Renal cortical epithelial cell (primary cell): ENCODE measurements at places on chromosomes 2 and 18.

DNA sequence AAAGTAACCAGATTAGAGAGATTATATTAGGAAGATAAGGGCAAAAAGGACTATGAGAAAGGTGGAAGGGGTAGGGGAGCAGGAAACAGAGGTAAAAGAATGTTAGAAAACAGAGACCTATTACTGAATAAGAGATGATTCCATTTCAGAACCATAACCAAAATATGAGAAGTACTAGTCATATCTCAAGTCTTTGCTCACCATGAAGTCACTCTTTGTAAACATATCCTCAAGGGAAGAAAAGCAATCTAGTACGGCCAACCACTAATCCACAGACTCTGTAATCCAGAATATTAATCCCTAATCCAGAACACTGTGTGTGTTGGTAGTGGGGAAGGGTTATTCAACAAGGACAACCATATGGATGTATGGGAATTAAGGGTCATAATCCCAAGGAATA is 92.0 kb downstream of the CDCA7 start:
- no peak for DNase-seq

DNA sequence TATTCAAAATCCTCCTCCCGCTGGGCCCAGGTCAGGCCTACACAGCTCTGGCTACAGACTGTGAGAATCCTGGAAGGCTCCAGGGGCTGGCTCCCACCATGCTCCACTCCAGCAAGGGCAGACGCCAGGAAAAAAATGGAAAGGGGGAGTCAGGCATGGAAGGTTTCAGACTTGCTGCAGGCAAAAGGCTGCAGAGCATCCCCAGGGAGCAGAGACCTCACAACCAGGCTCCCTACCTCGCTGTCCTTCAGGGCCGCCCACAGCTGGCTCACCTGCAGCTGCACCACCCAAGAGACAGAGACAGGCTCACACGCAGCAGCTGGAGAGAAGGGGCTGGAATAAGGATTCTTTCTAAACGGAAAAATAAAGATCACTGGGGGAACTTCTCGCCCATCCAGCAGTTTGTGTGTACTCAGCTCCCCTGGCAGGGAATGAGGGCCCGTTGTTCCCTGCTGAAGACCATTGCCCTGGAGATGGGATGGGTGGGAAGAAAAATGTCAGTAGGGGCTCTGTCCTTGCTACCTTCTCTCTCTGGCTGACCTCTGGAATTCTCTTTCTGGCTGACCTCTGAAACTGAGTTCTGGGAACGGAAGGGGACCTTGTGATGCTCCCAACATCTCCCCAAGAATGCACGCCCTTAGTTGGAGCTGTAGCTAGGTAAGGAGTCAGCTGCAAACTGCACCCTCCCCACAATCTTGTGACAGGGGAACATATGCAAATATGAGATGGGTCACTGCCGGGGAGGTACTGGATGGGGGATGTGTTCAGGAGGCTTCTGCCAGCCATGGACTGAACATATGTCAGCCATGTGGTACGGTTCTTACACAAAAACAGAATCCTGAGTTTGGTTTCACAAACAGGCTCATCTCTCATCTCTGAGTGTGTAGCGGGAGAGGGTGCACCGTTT is 34.5 kb downstream of the BCL2 start:
- DNase-seq: no peak

DNA sequence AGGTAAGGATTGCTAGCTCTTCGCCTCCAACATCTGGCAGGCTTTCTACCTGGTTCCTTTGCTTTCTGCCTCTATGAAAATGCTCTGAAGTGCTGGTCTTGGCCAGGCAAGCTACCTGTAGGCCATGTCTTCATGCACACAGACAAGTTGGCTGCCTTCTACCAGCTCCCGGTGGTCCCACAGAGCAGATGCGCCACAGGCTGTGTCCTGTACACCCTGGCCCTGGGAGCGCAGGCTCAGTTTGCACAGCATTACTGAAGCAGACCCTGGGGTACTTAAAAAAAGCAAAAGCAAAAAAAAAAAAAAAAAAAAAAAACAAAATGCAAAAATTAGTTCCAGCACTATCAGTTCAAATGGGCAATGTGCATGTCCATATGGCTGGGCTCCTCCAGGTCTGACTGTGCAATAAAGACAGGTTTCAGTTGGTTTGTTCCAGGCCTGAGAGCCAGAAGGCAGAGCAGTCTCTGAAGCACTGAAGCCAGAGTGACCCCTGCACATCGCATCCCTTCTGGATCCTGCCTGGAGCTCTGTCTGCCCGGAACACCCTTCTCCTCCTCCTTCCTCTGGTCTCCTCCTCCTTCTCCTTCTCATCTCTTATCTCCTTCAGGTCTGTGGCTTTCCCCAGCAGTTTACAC is 288.0 kb upstream of the REV1 start:
- DNase-seq: no peak

DNA sequence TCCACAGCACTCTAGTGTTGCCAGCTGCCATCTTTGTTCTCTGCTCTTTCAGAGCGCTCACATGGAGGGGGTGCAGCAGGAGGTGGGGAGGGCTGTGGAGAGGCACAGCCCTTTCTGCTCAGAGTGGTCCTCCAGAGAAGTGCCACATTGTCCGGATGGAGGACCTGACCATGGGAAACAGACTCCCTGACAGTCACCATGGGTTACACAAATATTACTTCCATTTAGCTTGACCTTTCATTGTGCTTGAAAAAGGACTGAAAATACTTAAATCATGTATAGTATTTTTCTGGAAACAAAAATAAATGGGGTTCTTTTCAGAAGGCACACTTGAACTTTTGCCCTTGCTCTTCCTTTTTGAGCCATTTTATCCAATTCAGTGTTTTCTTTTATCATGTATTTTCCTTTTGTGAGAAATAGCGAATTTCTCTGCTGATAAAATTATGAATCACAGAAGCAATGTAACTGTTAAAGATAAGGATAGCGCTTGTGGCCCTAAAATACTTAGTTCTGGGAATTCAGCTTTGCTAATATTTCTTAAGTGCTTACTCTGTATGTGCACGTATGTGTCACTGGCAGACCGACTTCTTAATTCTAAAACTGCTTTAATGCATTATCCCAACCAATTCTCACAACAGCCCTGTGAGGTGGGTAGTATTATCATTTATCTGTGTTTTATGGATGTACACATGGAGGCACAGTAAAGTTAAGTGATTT is 34.2 kb downstream of the SPATS2L start:
- DNase-seq: no peak

GRCh38 chr2:175793648-175794047 is 208.4 kb downstream of the LNPK start:
- no peak for DNase-seq

GRCh38 chr18:75127143-75128021 is 81.6 kb downstream of the PTGR3 start:
- DNase-seq: no peak

GRCh38 chr18:51287818-51288508 is 90.5 kb upstream of the MEX3C start:
- no peak for DNase-seq

GRCh38 chr2:60961457-60961856 is 56.1 kb upstream of the PEX13 start:
- DNase-seq: peak; percentile 83

- DNase-seq: peak; percentile 2
These were observed 43.3 kb downstream of the KCNH7 start for GRCh38 chr2:162795312-162795711.

DNA sequence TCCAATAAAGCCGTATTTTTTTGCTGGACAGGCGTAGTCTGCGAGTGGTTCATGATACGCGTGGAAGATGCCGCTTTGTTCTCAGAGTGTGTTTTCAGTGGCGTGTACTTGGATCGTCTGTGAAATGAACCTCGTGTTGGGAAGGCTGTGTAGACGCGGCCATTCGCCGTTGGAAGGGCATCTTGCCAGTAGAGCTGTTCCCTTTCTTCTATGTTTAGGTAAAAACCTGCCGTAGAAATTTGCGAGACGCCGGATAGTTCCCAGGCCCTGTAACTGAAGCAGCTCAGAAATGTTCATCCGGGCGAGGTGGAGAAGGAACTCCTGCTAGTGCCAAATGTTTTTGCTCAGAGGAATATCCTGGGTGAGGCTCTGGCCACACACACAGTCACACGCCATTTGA is 133.6 kb downstream of the NFATC1 start:
- DNase-seq: no peak

- no peak for DNase-seq
These were observed 45.5 kb downstream of the TBC1D8 start for GRCh38 chr2:101105654-101106053.

GRCh38 chr2:27025861-27026851 is 6.6 kb upstream of the TMEM214 start:
- no peak for DNase-seq

- peak; percentile 70 for DNase-seq
These were observed 44.4 kb downstream of the PTPN2 start for GRCh38 chr18:12839526-12840196.

DNA sequence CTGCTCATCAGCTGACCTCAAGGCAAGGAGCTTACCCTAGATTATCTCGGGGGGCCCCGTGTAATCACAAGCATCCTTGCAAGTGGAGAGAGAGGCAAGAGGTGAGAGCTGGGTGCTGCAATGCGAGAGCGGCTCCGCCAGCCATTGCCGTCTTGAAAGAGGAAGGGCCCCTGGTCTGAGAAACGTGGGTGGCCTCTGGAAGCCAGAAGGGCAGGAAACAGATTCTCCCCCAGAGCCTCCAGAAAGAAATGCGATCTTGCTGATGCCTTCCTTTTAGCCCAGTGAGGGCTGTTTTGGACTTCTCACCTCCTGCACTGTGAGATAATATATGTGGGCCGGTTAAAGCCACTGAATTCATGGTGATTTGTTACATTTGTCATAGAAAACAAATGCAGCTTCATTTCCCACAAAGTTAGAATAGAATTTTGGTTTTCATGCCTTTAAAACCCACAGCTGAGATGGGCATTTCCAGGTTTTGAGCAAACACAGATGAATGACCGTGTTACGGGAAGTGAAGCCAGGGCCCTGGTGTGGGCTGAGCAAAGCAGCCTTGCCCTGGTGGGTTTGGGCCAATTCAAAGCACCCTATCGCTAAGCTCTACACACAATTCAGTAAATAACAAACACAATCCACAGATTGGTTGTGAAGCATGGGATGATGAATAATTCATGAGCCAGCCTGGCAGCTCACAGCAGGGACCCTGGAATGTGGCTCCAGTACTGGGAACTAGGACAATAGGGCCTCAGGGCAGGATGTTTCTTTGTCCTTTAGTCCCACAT is 319.9 kb upstream of the HS6ST1 start:
- DNase-seq: peak; percentile 36

DNA sequence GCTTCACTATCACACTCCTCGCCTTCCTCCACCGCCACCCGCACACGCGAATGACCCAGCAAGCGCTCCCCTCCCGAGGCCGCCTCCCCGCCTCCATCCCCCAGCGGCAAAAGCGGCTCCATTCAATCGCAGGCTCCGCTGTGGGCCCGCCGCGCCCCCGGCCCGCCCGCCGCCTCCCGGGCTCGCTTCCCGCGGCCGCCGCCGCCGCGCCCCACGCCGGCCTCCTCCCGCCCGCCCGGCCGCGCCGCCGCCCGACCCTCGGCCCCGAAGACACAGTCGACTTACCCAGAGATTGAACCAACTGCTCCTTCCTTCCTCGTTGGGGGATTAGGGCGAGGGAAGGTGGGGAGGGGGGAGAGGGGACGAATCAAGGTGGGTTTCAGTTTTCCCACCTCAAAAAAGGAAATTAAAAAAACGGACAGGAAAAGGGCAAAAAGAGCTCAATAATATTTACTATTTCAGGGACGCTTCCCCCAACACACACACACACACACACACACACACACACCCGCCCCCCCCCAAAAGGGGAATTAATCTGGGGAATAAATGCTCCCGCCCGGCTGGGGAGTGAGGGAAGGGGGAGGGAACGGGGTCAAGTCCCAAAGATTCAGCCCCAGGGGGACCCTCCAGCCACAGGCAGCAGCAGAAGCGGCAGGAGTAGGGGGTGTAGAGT is 743 bp downstream of the XPO1 start:
- DNase-seq: no peak

- no peak for DNase-seq
These were observed 98.8 kb upstream of the EML6 start for GRCh38 chr2:54624591-54625071.

- DNase-seq: no peak
These were observed 135.8 kb downstream of the IKZF2 start for GRCh38 chr2:213015387-213016165.

GRCh38 chr2:231159306-231159705 is 34.5 kb upstream of the HTR2B start:
- DNase-seq: no peak

DNA sequence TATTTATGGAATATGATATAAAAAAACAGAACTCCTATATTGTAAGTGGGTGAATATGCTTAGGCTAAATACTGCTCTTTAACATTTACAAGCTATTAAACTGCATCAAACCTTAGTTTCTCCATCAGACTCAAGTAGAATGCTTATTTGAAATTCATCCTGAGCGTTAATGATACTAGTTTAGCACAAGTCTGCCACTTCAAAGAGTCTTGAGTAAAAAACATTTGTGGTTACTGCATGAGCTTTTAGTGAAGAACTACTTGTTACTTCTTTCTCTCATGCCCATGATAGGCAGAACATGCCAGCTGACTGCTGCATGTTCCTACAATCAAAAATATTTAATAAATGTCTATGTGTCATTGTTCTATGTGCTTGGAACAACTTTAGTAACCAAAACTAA is 12.1 kb downstream of the YES1 start:
- DNase-seq: no peak

GRCh38 chr2:177782613-177783012 is 290.0 kb downstream of the PDE11A start:
- no peak for DNase-seq

DNA sequence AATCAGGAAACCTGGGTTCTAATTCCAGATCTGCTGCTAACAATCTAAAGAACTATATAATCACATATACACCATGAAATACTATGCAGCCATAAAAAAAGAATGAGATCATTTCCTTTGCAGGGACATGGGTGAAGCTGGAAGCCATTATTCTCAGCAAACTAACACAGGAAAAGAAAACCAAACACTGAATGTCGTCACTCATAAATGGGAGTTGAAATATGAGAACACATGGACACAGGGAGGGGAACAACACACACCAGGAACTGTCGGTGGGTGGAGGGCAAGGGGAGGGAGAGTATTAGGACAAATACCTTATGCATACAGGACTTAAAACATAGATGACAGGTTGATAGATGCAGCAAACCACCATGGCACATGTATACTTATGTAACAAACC is 33.2 kb downstream of the CDH2 start:
- DNase-seq: no peak

- DNase-seq: peak; percentile 30
These were observed 172.0 kb upstream of the NRP2 start for GRCh38 chr2:205510345-205510744.

DNA sequence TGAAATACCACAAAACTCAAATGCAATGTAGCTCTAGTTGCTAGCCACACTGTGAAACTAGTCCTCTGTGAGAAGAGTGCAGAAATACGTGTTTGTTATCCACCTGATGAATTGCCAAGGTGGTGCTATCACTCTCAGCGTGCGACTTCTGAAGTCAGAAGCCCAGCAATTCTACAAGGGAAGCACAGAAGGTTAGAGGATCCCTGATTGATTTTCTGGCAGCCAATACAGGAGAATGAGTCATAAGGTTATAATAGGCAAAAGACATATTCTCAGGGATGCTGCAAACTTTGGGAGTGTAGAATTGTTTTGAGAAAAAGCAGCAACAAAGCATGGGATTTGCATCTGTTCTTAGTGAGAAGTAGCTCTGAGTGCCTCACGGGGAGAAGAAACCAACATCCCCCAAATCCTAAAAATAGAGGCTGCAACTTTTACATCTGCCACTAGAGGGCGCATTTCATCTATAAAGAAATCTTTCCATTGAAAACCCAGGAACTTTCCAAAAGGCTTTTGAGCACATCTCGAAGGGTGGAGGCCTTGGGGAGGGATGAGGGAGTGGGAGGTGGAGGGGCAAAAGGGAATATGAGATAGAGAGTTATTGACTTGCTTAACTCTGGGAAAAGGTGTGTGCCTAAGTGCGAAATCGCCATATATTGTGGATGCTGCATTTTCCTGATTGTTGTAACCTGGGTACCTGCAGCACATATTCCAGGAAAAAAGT is 78.0 kb downstream of the TMEM182 start:
- DNase-seq: peak; percentile 13
